NCI-H1417 (cell line): ENCODE measurements at places on chromosomes 2 and 18.
A peak's percentile ranks its signal among the peaks of the same experiment; 100 is the strongest.

- peak; percentile 16 for DNase-seq
Observed at GRCh38 chr18:45050712-45051601, 370.3 kb downstream of the SETBP1 start.

- no peak for DNase-seq
Observed at GRCh38 chr18:60090170-60090569, 190.4 kb downstream of the PMAIP1 start.

DNA sequence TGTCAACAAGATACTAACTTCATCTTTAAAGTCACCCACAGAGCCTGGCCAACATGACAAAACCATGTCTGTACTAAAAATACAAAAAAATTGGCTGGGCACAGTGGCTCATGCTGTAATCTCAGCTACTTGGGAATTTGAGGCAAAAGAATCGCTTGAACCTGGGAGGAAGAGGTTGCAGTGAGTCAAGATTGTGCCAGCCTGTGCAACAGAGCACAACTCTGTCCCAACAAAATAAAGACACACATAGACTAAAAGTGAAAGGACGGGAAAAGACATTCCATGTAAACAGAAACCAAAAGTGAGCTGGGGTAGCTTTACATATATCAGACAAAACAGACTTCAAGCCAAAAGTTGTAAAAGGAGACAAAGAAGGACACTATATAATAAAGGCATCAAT, 34.8 kb downstream of the USP34 start:
- no peak for DNase-seq

DNA sequence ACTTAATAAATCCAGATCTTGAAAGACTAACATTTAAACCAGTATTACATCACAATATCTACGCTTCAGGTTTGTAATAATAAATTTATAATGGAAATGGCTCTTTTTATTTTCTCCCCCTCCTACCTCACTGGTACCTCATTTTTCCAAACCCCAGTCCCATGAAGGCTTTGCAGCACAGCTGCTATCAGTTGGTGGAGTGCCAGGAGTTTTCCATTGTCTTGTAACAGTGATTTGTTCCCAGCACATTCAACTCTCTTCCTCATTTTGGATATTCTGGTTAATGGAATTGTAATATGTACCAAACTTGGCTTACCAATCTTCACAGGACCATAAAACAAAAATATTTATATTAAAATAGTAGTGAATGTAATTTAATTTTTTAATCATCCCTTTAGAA, 91.2 kb downstream of the VRK2 start:
- DNase-seq: no peak

- no peak for DNase-seq
Observed at GRCh38 chr2:207766697-207767460, 2.8 kb downstream of the FZD5 start.

- DNase-seq: no peak
Observed at GRCh38 chr18:59072727-59073421, 66.8 kb upstream of the SEC11C start.

GRCh38 chr18:27606741-27607140, 421.6 kb upstream of the CHST9 start:
- no peak for DNase-seq

DNA sequence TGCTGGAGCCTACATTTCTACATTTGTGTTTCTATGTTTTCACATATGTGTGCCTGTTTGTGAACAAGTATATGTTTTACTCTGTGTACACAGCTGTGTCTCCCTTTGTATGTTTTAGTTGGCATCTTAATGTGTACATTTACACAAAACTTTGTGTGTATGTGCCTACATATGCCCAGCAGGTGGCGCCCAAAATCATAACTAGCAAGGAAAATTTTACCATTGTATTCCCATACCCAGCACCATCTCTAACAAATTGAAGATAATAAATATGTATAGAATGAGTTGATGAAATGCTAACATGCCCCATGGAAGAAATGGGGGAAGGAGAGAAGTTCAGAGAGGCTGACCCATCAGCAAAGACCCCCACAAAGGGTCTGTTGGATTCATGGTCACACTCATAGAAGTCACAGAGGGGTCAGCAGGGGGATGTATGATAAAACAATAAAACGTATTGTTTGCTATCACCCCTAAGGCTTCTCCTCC, 48.1 kb downstream of the PKDCC start:
- DNase-seq: peak; percentile 64

GRCh38 chr18:4198956-4199355, 256.2 kb downstream of the DLGAP1 start:
- DNase-seq: no peak

DNA sequence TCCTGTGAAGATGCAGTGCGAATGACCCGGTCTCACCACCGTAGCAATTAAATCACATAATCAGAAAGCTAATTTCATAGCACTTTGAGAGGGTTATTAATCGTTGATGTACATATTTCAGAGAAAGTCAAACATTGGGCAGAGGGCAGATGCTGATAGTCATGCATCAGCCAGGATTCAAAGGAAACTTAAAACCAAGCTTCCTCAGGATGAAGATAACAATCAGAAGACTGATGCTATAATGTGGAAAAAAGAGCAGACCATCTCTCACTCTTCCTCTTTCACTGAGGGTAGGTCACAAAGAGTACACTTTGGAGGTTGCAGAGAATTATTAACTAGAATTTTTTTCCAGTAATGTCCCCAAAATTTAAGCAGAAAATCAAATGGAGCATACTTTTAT, 1027.7 kb upstream of the ZEB2 start:
- DNase-seq: peak; percentile 6

DNA sequence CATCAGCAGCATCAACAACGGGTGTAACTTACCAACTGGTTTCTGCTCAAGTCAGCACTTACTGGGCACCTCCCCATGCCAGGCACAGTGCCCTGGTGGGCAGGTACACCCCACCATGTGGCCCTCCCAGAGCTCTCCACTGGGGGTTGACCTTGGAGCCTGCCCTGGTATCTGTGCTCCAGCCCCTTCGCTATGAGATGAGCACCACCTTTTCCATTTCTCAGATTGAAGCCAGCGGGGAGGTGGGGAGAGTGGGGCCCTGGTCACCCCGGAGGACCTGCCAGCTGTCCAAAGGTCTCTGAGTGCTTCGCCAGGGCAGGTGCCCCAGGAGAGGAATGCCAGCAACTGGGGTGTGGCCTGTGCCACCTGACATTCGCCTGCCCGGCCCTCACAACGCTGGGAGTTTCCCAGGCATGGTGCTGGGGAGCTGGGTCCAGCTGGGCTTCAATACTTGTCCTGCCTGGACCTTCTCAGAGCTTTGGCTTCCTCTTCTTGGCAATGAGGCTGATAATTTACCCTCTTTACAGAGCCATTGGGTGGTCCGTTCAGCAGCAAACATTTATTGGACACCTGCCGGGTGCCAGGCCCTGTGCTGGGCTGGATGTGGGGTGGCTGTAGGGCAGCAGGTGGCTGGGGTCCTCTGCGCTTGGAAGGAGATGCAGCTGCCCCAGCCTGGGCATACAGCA, 5.9 kb upstream of the ZAP70 start:
- no peak for DNase-seq

DNA sequence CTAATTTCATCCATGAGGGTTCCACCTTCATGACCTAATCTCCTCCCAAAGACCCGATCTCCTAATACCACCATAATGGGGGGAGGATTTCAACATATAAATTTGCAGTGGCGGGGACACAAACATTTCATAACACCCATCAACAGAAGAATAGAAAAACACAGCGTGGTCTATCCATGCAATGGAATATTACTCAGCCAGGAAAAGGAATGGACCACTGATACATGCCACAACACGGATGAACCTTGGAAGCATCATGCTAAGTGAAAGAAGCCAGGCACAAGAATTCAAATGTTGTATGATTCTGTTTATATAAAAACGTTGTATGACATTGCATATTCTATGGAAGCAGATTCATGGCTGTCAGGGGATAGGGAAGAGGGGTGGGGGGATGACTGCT, 2.7 kb downstream of the PRLH start:
- DNase-seq: no peak

GRCh38 chr18:75066936-75067335, 142.0 kb downstream of the PTGR3 start:
- no peak for DNase-seq

DNA sequence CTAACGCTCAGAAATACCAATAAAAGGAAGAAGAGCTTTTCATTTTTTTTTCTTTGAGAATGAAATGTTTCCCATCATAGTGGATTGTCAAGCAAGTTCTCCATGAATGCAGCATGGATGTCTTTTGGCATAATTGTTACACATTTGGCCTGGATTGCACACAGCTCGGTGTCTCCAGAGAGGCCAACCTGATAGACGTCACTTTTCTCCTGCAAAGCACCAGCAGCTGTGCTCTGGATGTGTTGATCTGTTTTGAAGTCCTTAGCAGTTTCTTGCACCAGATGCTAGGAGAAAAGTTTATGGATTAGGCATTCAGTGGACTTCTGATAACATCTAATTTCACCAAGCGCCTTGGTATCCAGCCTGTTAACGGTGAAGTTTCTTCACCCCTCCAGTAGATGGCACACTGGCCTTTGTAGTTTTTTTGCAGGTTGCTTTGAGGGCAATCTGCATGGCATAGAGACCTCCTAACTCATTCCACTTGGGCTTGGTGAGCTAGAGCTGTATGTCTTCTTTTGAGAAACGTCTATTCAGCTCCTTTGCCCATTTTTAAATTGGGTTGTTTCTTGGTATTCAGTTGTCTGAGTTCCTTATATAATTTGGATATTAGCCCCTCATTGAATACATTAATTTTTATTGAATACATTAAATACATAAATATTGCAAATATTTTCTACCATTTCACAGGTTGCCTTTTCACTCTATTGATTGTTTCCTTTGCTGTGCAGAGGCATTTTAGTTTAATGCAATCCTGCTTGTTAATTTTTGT, 59.7 kb downstream of the PTH2R start:
- peak; percentile 47 for DNase-seq

- peak; percentile 72 for DNase-seq
Observed at GRCh38 chr2:241063587-241063986, 38.5 kb downstream of the MTERF4 start.

DNA sequence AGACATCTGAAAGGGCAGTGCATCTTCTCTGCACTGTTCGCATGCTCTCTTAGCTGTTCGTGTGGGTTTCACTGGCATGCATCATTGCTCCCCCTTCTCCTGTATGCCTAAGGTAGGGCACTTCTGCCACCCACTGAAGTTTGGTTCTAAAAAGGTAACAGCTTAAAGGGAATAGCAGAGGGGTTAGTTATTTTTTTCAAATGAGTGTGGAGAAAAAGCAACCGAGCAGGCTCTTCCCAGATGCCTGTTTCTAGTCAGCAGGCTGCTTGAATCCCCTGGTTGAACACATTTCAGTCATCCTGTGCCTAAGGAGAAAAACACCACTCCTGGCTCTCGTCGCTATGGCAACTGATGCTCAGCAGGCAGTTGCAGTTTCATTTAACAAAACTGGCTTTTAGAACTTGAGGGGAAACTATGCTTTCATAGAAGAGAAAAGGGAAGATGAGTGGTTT, 69.8 kb upstream of the GALNT3 start:
- peak; percentile 69 for DNase-seq

- DNase-seq: no peak
Observed at GRCh38 chr2:42239811-42240210, 70.7 kb downstream of the EML4 start.

DNA sequence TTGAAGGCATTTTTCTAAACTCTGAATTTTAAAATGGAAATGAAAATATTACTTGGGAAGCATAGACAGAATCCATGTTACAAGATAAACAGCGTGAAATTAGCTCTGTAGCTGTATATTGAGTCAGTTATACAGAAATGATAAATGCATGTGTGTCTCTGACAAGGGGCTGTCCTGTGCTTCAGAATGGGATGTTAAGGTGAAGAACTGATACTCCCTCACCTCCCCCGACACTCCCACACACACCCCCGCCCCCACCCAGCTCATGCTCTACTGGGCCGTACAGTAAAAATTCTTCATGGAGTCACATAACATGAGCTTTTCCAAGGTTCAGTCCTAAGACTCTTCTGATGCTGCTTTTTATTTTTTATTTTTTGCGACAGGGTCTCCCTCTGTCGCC, 869 bp upstream of the THUMPD2 start:
- DNase-seq: no peak

- no peak for DNase-seq
Observed at GRCh38 chr2:3475771-3476170, 43.6 kb downstream of the ADI1 start.

- DNase-seq: no peak
Observed at GRCh38 chr2:208490492-208490891, 83.9 kb downstream of the PTH2R start.

- DNase-seq: no peak
Observed at GRCh38 chr2:241814643-241815476, 5.9 kb downstream of the NEU4 start.

GRCh38 chr18:59249199-59249774, 24.0 kb downstream of the RAX start:
- peak; percentile 90 for DNase-seq

DNA sequence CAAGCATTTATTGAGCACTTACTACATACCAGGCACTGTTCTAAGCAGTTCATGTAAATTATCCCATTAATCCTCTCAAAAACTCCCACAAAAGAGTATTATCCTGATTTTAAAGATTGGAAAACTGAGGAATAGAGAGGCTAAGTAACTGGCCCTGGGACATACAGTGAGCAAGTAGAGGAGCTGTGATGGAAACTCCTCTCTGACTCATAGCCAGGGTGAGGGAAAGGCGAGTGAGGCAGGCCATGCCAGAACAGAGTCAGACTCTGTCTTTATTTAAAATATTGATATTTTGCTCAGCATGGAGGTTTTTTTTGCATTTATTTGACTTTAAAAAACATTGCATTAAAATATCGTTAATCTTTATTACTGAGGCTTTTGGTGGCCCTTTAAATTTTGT, 208.0 kb downstream of the LOXHD1 start:
- no peak for DNase-seq

- no peak for DNase-seq
Observed at GRCh38 chr2:38554973-38555595, 47.6 kb downstream of the HNRNPLL start.

- peak; percentile 21 for DNase-seq
Observed at GRCh38 chr18:24659827-24660720, 199.6 kb downstream of the HRH4 start.

DNA sequence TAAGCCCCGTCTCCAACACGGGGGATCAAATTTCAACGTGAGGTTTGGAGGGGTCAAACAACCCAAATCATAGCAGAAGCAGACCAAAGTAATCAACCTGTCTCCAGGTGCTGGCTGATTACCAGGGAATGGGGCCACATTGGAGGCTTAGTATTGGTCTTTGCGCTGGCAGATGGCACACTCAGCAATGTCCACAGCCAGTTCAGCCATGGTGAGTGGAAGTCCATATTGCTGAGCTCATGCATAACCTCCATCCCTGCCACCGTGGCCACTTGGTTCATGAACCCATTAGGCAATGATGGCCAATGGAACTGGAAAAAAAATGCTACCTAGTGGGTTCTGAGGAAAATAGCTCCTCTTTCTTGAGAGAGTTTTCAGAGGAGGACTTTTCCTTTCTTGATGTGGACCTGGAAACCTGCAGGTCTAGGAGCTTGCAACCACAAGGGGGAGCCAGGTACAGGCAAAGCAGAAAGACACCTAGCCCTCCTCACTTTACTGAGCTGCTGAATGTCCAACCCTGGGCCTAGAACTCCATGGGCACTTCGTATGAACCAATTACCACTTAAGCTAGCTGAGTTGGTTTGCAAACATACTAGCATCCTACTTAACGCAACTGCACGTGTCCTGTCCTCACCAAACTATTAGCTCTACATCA, 128.0 kb upstream of the GYPC start:
- DNase-seq: peak; percentile 30
